ENCODE measurements at places on chromosomes 2 and 18.

- no peaks in the 10 kb centered on the region for H3K36me3 ChIP-seq
- no peaks in the 10 kb centered on the region for H3K4me1 ChIP-seq
- no peak overlapping the region for H3K4me3 ChIP-seq
- peak overlapping the region; percentile 41 for H3K27ac ChIP-seq
- H3K27me3 ChIP-seq, result no peaks in the 10 kb centered on the region
Measured at GRCh38 chr18:63137999-63138435, 181.6 kb downstream of the BCL2 start.

DNA sequence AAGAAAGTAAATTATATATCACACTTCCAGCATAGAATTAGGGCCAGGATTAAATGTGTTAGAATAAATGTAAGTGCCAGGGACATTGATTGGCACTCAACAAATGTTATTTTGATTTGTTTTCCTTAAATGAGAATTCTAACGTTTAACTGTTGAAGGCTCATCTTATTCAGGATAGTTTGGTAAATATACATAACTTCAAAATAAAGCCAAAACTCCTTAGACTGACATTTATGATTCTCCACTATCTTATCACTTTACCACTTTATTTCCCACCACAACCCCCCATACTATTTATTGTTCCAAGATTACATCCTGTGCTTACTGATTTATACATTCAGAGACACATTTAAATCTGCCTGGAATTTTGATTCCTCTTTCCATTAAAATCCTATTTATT, 769.5 kb upstream of the CDH2 start:
- H3K27ac ChIP-seq, result no peak overlapping the region
- no peak for DNase-seq
- H3K36me3 ChIP-seq, result no peaks in the 10 kb centered on the region
- H3K27me3 ChIP-seq, result no peaks in the 10 kb centered on the region
- no peaks in the 10 kb centered on the region for H3K4me1 ChIP-seq
- no peak overlapping the region for H3K4me3 ChIP-seq

DNA sequence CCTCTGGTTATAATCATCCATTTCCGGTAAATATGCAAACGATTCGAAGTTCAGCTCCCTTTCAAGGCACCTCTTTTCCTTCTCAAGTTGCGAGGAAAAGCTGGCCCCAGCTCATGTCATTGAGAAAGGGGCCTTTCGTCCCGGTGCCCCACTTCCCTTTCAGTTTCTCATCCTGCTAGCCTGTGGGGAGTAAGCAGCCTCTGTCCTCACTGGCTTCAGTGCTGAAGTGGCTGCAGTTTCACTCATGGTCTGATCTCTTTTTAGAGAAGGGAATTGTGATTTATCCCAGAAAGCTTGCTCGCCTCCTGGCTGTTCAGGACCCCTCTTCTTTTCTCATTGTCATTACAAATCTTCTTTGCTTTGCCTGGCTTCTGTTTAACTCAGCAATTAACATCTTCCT, 207.5 kb downstream of the NR4A2 start:
- DNase-seq, result peak; percentile 7
- H3K36me3 ChIP-seq, result no peaks in the 10 kb centered on the region
- no peak overlapping the region for H3K27ac ChIP-seq
- no peaks in the 10 kb centered on the region for H3K27me3 ChIP-seq
- H3K4me1 ChIP-seq, result peaks cover 2% of the 10 kb centered on the region
- H3K4me3 ChIP-seq, result no peak overlapping the region

DNA sequence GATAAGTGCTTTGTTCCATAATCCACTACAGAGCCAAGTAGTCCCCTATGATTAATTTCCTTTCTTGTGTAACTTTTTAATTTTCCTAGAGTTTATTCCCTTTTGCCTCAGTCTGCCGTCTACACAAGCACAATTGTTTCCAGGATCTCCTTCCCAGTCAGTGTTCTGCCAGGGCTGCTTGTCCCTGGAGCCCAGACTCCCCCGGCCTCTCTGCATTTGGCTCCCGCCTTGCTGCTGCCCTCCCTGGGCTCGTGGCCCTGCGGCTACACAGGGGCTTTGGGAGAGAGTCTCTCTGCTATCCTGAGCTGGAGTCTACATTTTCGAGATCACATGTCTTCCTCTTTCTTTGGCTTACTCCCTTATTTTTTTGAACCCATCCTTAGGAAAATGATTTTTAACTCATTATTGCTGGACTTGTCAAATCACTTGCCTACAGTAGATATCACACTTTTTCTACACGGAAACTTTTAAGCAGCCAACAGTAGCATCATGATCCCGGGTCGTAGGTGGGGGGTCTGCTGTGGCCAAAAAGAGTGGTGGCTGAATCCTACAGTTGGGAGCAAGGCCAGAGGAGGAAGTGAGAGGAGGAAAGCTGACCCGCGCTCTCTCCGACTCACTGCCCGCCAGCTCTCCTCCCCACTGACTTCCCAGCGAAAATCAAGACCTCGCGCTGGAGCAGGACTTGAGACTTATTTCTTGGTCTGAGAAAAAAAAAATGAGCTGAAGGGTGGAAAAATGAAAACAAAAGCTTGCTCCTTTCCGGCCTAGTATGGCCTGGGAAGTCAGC, 9.4 kb downstream of the FBLN7 start:
- no peaks in the 10 kb centered on the region for H3K4me1 ChIP-seq
- DNase-seq, result peak; percentile 39
- H3K36me3 ChIP-seq, result no peaks in the 10 kb centered on the region

- no peaks in the 10 kb centered on the region for H3K27me3 ChIP-seq
- H3K4me3 ChIP-seq, result no peak overlapping the region
- H3K27ac ChIP-seq, result no peak overlapping the region
- H3K4me1 ChIP-seq, result no peaks in the 10 kb centered on the region
- no peak for DNase-seq
Measured at GRCh38 chr2:121165038-121165542, 119.9 kb downstream of the TFCP2L1 start.
